RKO (cell line): ENCODE measurements at places on chromosomes 6 and 20.

DNA sequence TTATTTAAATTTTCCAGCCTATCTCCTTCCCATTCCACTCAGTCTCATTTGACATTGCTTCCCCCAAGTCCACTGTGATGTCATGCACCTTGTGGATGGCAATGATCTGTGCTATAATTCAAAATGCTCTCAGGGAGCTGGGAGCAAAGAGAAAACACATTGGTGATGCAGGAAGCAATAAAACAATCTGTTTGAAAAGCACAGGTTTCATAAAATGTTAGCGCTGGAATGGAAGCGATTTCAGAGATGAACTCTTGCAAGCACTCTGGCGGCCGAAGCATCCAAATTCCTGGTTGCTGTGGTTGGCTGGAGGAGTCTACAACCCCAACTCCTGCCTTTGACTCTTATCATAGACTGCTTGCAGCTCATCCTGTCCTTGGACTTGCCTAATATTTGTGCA, 167.0 kb downstream of the GMPR start:
- no peak for DNase-seq

GRCh38 chr20:45049438-45049837, 51.5 kb downstream of the KCNS1 start:
- DNase-seq = no peak

- no peak for DNase-seq
These were observed 26.0 kb downstream of the MDFI start for GRCh38 chr6:41664271-41664670.

DNA sequence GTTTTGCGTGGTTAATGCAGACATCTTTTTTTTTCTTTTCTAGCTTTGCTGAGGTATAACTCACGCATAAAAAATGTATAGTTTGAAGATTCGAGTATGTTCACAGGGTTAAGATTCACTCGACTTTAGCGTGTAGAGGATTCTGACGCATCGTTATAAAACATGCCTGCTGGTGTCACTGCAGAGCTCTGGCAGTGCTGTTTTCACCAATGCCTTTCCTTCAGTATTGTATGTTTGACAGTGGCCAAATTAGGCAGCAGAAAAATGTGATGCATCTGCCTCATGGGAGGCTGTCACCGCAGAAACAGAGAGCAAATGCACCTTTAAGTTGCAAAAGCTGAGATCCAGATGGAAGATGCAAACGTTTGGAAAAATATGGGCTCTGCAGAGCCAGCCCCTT, 18.0 kb upstream of the SIRPB2 start:
- peak; percentile 56 for DNase-seq

DNA sequence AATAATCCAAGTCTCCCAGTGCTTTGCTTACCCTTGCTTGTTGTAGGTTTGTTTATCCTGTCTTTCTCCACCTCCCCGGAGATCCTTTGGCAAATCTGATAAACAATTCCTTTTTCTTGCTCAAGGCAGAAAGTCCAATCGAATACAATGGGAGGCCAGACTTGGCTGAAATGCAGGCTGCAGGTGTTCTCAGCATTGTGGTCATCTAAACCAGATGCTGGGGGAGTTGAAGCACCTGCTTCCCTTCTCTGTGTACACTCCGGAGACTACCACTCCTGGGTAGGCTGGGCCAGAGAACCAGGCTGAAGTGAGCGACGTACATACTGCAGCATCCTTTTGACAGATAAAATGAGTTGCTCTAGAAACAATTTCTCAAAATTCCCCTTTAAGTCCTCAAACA, 82.6 kb upstream of the PREP start:
- DNase-seq = no peak

DNA sequence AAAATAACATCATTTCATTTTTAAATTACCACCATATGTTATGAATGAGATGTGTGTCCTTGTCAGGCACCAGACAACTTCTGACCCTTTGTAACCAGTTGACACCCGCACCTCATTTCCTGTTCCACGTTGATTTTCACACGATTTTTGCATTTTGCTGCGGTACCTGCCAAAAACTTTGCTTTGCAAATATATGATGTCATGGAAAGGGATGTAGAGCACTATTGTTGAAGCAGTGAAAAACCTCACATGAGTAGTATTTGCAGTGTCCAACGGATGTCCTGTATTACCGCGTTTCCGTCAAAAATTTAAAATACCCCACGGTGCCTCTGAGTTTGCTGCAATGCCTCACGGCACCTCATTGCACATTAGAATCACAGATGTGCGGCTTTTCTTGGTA, 115.6 kb downstream of the MTHFD1L start:
- DNase-seq = no peak

GRCh38 chr6:26403893-26404292, 1.8 kb downstream of the BTN3A1 start:
- DNase-seq = no peak
